ENCODE measurements at places on chromosomes 2 and 18.

DNA sequence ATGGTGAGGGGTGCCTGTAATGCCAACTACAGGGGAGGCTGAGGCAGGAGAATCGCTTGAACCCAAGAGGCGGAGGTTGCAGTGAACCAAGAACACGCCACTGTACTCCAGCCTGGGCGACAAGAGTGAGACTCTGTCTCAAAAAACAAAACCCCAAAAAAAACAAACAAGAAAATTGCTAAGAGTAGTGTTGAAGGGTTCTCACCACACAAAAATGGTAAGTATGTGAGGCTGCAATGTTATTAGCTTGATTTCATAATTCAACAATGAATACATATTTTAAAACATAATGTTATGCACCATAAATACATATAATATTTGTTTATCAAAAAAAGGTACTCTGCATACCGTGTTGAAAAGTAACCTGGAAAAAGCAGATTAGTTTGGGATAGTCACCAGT, 45.8 kb downstream of the PSMG2 start:
- no peak for DNase-seq

- no peak for DNase-seq
These were observed 47.7 kb upstream of the RNU4ATAC start for GRCh38 chr2:121483021-121483420.

DNA sequence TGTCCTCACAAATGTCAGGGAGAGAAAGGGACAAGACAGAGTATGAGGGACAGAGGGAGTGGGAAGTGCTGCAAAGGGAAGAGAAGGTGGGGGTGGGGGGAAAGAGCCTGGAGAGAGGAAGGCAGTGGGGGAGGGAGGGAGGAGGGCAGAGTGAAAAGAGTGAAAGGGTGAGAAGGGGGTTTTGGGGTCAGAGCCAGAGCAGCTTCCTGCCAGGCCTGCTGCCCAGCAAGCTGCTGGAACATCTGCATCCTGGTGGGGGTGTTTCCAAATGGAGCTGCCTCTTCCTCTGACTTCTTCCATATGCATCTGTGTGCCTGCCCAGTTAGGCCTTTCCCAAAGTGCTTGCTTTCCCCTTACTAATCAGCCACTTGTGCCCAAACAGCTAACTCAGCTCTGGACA, 94.3 kb upstream of the CELF4 start:
- DNase-seq: no peak

- DNase-seq: no peak
These were observed 19.8 kb upstream of the TCF4 start for GRCh38 chr18:55607773-55608172.

GRCh38 chr18:45588376-45589355, 26.6 kb upstream of the SLC14A2 start:
- DNase-seq: no peak

GRCh38 chr2:8490166-8490721, 191.6 kb upstream of the ID2 start:
- no peak for DNase-seq

GRCh38 chr2:161988589-161988988, 85.4 kb downstream of the DPP4 start:
- no peak for DNase-seq

DNA sequence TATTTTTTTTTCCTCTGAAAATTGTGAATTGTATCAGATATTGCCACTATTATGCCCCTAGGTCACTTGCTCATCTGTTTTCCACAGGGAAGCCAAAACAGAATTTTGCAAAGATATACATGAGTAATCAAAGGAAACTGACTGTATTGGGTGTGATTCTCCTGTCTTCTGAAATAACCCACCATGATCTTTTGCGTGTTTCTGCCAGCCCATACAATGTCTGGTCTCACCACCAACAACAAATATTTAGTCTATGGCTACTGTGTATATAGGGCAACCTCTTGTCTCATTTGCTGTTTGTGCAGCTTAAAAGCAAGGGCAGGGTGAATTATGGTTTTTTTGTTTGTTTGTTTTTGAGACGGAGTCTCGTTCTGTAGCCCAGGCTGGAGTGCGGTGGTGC, 26.5 kb downstream of the EPAS1 start:
- no peak for DNase-seq

DNA sequence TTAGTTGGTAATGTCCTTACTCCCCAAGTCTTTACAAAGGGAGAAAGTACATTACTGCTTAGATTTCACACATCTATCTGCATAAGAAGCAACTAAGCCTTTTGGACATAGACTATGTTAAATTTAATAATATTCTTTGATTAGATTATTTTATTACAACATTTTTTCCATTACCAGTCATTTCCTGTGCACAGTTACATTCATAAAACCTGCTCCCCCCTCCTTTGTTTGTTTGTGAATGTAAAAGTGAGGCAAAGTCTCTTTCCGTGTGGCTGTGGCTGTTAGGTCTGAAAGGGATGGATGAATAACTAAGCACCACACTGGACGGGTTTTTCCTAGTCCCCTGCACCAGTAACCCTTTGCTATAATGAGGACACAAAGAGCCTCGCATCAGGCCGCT, 9.6 kb downstream of the PTGR3 start:
- no peak for DNase-seq

DNA sequence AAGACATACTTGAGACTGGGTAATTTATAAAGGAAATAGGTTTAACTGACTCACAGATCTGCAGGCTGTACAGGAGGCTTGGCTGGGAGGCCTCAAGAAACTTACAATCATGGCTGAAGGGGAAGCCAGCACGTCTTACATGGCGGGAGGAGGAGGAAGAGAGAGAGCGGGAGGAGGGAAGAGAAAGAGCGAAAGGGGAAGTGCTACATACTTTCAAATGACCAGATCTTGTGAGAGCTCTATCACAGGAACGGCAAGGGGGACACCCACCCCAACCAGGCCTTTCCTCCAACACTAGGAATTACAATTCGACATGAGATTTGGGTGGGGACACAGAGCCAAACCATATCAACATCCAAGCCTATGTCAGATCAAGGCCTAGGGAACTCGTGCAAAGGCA, 24.2 kb downstream of the MYL12B start:
- DNase-seq: no peak

GRCh38 chr2:241359481-241360045, 3.5 kb downstream of the FARP2 start:
- DNase-seq: no peak

DNA sequence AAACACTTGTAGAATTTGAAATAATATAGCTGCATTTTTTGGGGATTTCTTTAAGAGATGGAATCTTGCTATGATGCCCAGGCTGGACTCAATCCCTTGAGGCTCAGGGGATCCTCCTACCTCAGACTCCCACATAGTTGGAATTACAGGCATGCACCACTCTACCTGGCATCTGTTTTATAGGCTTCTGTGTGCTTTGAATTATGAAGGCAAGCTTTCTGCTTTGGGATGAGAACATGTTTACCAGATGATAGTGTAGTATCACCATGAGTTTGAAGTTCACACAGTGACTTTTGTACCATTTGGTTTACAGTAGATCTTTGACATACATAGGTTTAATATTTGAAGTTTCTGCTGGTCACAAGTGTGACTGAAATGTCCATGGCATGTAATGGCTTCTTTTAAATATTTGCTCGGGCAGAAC, 10.7 kb downstream of the CNOT11 start:
- DNase-seq: no peak

GRCh38 chr2:188345020-188345419, 53.3 kb downstream of the GULP1 start:
- DNase-seq: no peak

GRCh38 chr2:234632527-234633391, 135.9 kb upstream of the ARL4C start:
- DNase-seq: no peak

- DNase-seq: no peak
These were observed 90.6 kb downstream of the TWIST2 start for GRCh38 chr2:238938401-238939055.

GRCh38 chr18:58412844-58413666, 215.8 kb downstream of the ALPK2 start:
- no peak for DNase-seq

- DNase-seq: no peak
These were observed 7.1 kb downstream of the ACTG2 start for GRCh38 chr2:73899801-73900336.

- DNase-seq: no peak
These were observed 54.9 kb upstream of the ITPRID2 start for GRCh38 chr2:181836583-181836982.

DNA sequence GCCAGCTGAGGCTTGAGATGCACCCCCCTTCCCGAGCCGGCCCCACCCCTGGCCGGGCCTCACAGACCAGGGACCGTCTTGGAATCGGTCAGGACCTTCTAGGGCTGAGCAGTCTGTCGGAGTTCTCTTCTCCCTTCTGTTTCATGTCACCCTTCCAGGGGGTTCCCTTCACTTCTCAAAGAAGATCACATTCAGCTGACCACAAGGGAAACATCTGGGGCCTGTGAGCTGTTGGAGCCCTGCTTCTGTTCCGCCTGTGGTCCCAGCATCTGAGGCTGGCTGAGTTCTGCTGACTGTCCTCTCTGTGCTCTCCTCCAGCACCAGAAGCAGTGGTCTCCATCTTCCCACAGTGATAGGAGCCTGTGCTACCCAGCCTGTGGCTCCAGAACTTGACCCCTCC, 106.5 kb downstream of the SEPTIN10 start:
- no peak for DNase-seq

DNA sequence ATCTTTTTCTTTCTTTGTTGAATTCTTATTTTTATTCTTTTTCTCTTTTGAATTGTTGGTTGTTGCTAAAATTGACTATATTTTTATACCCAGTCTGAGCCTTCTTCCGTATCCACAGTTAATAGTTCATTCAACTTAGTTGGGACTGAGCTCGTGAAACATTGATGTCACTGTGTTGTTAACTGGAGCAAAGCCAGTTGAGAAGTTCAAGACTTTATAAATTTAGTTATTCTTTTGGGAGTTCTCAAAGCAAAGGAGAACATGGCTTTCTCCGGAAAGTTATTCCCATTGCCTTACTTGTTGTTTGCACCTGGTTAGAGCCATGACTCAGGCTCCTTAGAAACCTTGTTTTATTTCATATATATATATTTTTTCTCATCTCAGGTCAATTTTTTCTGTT, 8.8 kb downstream of the CTLA4 start:
- no peak for DNase-seq

DNA sequence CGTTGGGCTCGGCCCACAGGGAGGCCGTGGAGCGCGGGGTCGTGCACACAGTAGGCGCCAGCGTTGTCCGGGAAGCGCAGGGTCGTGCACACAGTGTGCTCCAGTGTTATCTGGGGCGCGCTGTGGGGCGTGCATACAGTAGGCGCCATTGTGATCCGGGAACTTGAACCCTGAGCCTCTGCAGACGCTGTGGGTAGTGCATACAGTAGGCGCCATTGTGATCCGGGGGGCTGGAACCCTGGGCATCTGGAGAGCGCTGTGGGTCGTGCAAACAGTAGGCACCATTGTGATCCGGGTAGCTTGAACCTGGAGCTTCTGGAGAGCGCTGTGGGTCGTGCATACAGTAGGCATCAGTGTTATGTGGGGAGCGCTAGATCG, 793 bp downstream of the ZNF236 start:
- DNase-seq: no peak

DNA sequence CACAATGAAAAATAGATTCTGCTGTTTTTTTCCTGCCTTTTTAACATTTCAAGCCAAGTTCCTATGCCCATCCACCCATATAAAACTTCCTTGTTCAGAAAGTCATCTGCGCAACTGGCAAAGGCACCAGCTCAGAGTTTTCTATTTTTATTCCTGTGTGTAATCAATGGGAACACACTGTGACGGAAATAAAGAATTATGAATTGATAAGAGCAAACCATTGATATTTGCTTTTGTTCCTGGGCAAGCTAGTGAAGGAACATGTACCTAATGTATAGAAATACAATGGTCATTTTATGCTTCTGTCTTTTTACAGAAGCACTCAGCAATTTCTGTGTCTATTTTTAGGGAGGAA, 30.8 kb upstream of the AAK1 start:
- no peak for DNase-seq

GRCh38 chr2:118372886-118373830, 284.9 kb downstream of the INSIG2 start:
- DNase-seq: no peak

GRCh38 chr2:27255187-27255586, 7.7 kb downstream of the SLC30A3 start:
- no peak for DNase-seq

- no peak for DNase-seq
These were observed 286.1 kb upstream of the SIX3 start for GRCh38 chr2:44655401-44655864.

GRCh38 chr2:239255218-239255617, 145.6 kb downstream of the HDAC4 start:
- no peak for DNase-seq
